ENCODE measurements at places on chromosomes 5 and 9.

DNA sequence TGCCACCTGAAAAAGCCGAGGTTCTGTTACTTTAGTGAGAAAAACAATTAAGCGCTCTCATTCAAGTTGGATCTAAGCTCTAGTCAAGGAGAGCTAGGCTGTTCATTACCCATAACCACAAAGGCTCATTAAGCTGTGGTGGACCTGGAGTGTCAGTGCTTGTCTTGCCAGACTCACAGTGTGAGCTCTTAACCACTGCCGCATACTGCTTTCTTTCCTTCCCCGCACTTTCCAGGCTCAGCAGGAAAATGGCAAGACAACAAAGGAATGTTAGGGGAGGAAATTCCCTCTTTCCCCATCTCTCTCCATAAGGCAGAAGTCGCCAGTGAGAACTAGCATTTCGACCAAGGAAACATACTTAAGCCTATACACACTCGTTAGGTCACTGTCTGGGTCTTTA lies 467.3 kb downstream of the ENC1 start:
- DNase-seq, result no peak

DNA sequence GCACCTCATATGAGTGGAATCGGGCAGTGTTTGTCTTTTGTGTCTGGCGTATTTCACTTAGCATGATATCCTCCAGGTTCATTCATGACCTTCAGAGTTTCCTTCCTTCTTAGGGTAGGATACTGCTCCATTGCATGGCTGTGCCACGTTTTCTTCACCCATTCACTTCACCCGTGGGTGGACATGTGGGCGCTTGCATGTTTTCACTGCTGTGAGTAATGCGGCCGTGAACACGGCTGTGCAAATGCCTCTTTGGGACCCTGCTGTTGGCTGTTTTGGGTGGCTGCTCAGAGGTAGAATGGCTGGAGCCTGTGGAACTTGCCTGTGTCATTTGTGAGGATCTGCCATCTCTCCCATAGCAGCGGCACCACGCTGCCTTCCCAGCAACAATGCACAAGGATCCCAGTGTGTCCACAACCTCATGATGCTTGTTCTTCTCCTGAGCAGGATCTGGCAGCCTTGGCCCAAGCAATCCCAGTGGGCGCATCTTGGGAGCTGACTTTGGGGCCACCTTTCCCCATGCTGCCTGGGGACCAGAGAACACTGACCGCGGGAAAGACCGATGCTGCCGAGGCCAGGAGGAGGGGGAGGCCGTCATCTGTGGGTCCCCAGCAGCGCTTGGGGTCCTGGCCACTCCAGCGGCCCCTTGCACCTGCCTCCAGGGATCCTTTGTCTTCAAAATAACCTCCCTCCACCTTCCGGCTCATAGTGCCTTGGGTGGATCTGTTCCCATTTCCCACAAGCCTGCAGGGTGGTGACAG lies 2.3 kb upstream of the SCGB3A1 start:
- no peak for DNase-seq

GRCh38 chr5:158869854-158870253 lies 229.9 kb downstream of the EBF1 start:
- no peak for DNase-seq

DNA sequence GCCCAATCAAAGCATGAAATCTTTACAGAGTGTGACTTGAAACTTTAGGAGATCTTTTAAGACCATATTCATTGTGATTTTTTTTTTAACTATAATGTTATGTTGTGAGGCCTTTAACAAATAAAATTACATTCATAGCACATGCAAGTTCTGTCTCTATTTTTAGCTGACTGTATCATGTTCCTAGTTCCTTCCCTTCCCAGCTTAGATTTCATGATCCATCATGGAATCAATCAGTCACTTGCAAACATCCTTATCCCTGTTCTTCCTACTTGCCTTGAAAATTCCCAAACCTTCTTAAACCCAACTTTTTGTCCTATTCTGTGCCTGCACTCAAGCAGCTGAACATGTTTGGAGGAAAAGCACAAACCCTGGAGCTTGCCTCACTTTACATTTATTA lies 141.8 kb downstream of the DMXL1 start:
- DNase-seq, result no peak

DNA sequence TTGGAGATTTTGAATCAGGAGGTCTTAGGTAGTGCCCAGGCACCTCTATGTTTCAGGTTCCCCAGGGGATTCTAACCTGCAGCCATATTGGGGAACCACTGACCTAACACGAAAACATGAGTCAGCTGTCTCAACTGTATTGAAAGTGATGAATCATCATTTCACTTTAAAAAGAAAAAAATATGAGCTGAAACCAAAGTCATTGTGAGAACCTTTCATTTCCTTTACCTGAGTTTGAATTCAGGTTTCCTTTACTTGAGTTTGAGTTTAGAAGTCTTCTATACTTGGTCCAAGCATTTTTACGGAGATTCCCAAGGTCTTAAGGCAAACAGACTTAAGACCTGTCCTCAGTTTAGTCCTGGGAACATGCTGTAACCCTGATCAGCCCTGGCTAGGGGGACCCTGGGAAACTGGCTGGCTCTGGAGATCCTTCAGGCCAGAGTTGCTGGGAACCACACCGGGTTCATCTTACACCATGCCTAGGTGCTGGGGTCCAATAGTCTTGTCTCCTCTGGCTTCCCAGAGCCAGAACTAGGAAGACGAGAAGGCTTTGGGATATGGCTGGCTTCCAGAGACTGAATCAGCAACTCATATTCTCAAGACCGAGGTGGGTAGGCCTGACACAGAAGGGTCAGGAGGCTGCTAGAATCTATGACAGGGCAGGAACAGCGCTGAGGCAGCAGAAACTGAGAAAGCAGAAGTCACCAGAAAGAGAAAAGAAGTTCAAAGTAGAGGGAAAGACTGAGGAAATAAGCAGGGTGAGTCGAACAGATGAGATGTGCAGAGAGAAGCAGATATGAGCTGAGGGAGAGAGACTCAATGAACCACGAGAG lies 16.4 kb upstream of the PDCD1LG2 start:
- DNase-seq, result peak; percentile 45

GRCh38 chr5:1725641-1726468 lies 73.8 kb downstream of the MRPL36 start:
- DNase-seq, result no peak

DNA sequence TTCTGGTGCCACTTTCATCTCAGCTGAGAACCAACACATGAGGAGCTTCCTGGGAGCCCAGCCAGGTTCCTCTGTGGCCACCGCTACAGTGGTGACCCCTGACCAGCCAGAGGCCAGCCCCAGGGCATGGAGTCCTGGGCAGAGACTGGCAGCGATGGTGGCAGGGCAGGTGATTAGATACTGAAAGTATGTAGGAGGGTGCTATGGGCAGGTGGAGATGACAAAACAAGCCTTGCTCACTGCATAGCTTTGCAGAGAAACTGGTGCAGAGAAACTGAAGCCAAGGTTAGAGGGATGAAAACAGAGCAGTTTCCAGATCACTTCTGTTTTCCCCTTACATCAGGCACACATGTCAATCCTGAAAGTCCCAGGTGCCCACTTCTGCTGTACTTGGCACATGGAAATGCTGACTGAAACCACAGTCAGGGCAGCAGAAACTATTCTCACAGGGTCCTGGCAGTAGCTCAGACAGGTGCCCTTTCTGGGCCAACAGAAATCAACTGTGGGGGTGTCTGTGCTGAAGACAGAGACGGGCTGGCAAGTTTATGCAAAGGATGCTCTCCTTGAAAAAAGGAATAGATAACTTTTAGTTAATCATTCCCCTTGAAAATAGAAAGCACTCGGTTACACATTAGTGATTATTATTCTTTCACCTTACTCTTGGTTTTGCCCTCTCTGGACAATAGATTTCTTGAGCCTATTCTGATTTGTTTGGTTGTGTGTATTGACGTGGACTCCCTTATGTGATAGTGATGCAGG lies 90.3 kb downstream of the ANKRD55 start:
- DNase-seq, result no peak

- peak; percentile 76 for DNase-seq
Measured at GRCh38 chr9:93576258-93577077, at the start of gene PHF2. Gene PHF2, plus strand, starts transcription at chr9:93576584. Its CDS starts 190 bp downstream, at chr9:93576774.

DNA sequence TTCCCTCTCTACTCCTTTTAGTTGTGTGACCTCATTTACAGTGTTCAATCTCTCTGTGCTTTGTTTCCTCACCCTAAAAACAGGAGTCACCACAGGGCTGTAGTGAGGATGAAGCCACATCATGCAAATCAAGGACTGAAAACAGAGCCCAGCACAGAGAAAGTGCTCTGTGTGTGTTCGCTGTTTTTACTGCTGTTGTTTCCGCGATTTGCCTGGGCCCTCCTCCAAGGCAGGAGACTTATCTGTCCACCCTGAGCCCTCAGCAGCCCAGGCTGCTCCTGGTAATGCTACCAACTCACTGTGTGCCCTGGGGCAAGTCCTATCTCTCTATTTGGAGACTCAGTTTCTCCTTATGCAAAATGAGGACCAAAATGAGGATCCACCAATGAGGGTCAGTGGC lies 87.2 kb upstream of the NEURL1B start:
- no peak for DNase-seq

DNA sequence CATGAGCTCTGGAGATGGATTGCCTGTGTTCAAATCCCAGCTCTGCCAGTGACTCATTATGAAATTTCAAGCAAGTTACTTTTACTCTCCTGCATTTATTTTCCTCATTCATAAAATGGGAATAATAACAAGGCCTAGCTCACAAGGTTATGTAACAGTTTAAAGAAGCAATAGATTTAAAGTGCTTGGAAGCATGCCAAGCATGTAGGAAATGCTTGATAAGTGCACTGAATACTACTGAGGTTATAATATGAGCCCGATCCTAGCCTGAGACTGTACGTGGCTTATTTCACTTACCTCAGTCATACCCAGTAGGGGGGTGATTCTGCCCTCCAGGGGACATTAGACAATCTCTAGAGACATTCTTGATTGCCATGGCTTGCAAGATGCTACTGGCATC lies 734.1 kb upstream of the WWC1 start:
- DNase-seq, result no peak

GRCh38 chr5:167800427-167800826 lies 491.0 kb upstream of the WWC1 start:
- DNase-seq, result no peak

- no peak for DNase-seq
Measured at GRCh38 chr9:89655990-89656657, 51.3 kb downstream of the GADD45G start.

DNA sequence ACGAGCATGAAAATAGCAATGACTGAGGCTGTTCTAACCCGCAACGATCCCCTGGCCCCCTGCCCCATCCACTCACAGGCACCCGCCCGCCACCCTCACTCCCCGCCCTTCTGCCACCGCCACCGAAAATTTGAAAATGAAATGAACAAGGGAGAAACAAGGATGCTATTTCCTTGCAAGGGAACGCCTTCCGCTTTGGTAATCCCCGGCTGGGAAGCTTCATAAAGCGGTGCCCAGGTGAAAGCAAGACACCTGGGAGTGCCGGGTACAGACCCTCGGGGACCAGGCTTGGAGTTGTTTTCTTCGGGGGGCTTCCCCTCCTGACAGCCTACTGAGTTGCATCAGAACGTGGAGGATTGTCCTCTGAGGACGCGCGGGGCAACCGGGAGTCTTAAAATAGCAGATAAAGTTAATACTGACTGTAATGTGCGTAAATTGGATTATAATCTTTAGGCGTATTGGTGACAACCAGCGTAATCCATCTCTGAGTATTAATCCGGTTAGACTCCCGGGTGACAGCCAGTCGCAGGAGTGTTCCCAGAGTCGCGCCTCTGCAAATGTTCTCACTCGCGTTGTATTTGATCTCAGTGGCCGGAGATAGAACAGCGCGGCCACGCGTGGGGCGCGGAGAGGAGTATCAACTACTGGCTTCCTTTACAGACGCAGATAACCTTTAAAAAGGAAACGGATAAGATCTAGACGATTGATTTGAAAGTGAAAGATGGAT lies 885 bp upstream of the MLLT3 start:
- DNase-seq, result peak; percentile 64

DNA sequence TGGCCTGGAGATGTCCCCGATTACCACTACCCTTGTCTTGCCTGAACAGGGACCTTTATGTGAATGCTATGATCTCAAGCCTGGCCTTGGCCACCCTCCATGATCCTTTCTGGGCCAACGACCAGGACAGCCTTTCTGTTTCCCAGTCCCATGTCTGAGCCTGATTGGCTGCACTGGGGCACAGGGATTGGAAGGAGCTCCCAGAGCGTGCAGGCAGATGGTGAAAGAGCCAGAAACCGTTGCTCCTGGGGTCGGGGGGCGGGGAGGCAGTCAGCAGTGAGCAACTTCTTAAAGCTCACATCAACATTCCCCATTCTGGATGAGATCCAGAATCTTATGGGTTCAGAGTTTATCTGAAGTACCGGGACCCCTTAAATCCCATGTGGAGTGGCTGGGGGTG lies 84.4 kb downstream of the INSYN2B start:
- no peak for DNase-seq

DNA sequence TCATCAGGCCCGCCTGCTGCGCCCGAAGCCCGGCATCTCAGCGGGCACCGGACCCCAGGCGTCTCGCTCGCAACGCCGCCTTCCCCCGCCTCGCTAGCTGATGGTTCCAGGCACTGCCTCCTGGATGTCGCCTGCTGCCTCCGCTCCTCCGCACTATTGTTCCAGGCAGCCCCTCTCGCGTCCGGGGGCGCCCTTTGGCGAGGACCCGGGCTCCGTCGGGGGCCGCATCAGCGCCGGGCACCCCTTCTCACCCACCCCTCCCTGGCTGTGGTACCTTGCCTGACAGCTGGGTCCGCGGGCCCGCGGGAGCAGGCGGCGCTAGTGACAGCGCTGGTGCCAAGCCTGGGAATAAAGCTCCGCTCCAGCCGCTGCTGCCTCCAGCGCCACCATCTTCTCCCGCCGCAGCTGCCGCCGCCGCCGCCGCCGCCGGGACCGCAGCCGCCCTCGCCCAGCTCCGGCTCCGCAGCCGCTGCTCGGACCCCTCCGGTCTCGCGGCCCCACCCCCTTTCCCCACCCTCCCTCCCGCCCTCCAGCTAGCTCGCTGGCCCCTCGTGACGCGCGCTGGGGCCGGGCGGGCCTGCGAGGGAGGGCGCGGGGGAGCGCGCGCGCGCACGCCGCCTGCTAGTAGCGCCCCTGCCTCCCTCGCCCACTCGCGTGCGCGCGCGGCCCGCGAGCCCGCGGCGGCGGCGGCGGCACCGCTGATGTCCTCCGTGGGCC lies at the start of gene APBA1:
Gene APBA1, minus strand, starts transcription at position 493 of the 717 bp plus-strand sequence.
- peak; percentile 72 for DNase-seq

- DNase-seq, result peak; percentile 85
Measured at GRCh38 chr9:37968228-37968701, 64.3 kb upstream of the SLC25A51 start.

DNA sequence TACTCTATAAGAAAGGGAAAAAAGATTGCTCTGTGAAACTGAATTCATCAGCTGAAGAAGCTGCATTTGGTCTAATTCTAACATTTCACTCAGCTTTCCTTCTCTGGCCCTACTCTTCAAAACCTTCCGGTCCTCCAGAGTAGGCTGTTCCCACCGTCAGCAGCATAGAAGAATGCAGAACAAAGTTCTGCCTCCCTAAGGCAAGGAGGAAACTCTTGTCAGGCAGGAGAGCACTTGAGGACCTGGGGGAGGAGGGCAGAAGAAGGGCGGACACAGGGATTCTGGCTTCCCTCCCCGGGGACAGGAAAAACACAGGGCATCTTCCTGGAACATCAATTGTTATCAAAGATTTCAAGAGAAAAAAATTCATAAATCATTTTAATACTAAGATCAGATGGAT lies 69.2 kb upstream of the SHB start:
- DNase-seq, result no peak

GRCh38 chr5:1943481-1943880 lies 60.8 kb upstream of the IRX4 start:
- no peak for DNase-seq

Measured in erythroblast (primary cell).